Activated CD4-positive, alpha-beta T cell treated with anti-CD3 and anti-CD28 coated beads, Interleukin-2, amount 50 U/mL, for 24 hours (primary cell): ENCODE measurements at places on chromosomes 3 and 15.

- no peak for DNase-seq
These were observed 75.9 kb downstream of the FLNB start for GRCh38 chr3:58084166-58084565.

DNA sequence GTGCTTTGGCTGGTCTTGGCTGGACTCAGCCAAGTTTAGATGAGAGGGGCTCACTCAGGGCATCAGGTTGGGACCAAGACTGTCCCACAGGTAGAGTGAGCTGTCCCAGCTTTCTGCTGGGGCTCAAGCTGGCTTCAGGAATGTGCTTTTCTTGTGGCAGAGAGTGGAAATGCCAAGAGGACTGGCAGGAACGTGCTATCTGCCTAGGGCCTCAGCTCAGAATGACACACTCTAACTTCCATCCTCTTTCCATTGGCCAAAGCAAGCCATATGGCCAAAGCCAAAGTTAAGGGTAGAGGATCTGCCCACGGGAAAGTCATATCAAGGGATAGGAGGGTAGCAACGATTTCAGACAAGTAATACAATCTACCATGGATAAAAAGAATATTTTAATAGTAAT is 178.8 kb downstream of the ABHD5 start:
- DNase-seq = no peak

GRCh38 chr15:41502795-41503668 is 9.4 kb downstream of the ITPKA start:
- DNase-seq = no peak

DNA sequence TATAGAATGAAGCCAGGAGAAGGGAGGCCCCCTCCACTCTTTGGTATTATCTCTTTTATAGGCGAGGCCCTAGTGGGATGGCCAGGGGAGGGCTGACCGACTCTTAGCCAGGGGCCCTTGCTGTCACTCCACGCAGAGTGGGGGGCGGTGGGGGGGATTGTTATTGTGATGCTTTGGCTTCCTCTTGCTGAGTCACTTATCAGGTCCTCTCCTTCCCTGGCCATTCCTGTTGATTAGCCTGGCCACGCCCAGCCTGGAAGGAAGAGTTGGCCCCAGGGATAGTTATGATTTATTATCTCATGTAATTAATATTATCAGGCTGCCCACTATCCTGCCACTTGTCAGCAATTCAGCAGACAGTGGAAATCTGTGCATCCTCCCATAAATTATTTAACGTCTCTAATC is 25.5 kb upstream of the SKOR1 start:
- no peak for DNase-seq

DNA sequence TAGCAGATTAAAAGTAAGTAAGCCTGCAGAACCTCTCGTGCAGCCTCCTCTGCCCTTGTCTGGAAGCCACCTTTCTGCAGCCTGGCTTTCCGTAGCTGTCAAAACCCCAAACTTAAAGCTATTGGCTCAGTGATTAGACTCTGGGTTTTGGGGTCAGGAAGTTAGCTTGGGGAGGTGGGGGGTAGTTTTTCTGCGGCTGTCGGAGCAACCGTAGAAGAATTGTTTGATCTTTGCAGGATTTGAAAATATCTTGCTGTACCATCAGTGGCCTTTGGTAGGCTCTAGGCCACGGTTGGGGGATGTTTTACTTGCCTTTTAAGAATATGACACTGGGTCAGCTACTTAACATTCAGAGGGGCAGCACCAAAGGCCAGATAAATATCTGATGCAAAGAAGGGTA is 88.4 kb upstream of the RASGRP1 start:
- no peak for DNase-seq
